Aorta (tissue), 5 donors: ENCODE measurements at places on chromosomes 1 and 21.

GRCh38 chr1:47225430-47226100, 6.5 kb downstream of the TAL1 start:
- DNase-seq, result no peak
- no peak overlapping the region for H3K27ac ChIP-seq
- no peaks in the 10 kb centered on the region for H3K27me3 ChIP-seq
- H3K4me1 ChIP-seq, result no peaks in the 10 kb centered on the region

DNA sequence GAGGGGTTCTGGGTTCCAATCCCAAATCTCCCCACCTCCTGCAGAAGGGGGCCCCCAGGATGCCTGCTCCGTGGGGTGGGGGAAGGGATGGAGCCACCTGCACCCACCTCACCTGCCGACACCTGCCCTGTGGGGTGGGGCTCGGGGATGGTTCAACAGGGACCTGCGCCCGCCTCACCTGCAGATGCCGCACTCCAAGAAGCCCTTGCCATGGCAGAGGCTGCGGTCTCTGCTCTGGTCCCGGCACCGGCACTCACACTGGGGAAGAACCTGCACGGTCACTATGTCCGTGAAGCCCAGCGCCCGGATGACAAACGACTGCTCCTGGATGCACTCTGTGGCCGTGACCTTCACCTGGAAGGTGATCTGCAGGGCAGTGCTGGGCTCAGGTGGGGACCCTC, 18.1 kb upstream of the PTTG1IP start:
- peak; percentile 42 for DNase-seq
- no peaks in the 10 kb centered on the region for H3K4me1 ChIP-seq
- no peak overlapping the region for H3K27ac ChIP-seq
- no peaks in the 10 kb centered on the region for H3K27me3 ChIP-seq

DNA sequence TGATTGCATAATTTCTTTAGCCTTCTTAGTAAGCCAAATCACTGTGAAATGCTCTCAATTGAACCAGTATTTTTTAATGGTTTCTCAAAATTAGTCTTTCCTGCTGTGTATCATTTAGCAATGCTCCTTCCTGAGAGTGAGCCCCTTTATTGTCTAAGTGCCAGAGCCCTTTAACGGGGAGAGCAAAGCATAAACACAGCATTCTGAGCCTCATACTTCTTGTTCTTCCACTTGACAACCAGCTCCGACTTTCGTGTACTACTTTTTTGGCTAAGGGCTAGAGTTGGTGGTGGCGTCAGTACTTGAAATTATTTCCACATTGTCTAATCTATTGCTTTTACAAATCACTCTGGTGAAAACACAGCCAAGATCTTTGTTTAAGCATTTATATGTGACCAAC, 299.0 kb downstream of the TPR start:
- no peak overlapping the region for H3K4me3 ChIP-seq
- H3K27me3 ChIP-seq, result no peaks in the 10 kb centered on the region
- H3K36me3 ChIP-seq, result peaks cover 2% of the 10 kb centered on the region

GRCh38 chr1:171741872-171742576, at the start of gene VAMP4:
Gene VAMP4 (minus strand): TSS chr1:171742065. CDS start chr1:171738414, 3,651 bp downstream.
- peak within 1 kb of the TSS; percentile 65 for H3K27ac ChIP-seq
- peak; percentile 93 for DNase-seq
- peak within 1 kb of the TSS; percentile 91 for H3K4me3 ChIP-seq
- H3K36me3 ChIP-seq, result no peaks in the 10 kb centered on the region
- no peaks in the 10 kb centered on the region for H3K27me3 ChIP-seq

DNA sequence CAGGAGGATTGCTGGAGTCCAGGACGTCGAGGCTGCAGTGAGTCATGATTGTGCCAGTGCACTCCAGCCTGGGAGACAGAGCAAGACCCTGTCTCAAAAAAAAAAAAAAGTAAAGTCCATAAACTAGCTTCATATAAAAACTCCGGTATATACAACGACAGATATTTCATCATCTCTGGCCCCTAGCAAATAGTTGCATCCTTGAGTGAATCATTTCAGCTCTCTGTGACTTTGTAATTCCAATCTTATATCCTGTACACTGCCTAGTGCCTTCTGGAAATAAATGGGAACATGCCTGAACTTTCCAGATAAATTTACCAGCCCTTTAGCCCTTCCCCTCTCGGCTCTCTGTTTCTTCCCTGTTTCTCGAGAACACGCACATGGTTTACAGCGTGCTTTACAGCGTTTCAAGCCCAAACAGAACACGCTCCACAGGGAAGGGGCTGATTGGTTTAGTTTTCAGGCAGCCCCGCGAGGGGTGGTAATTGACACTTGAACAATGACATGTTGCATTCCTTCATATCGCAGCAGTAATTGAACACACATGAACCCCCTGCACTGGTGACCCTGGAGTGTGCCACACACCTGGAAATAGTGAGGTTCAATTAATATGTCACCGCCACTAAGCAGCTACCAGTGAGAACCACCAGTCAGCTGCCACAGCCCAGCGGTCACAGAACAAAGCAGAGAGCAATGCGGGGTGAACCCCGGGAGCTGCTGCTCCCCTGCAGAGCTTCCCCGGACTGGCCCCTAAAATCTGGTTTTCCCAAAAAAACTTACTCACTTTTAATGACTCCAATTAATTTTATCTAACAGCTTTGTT, 35.7 kb upstream of the SIM2 start:
- no peaks in the 10 kb centered on the region for H3K27me3 ChIP-seq
- no peak overlapping the region for H3K27ac ChIP-seq
- H3K36me3 ChIP-seq, result no peaks in the 10 kb centered on the region
- no peak for DNase-seq

GRCh38 chr1:100494393-100495084, 43.4 kb upstream of the GPR88 start:
- H3K36me3 ChIP-seq, result peaks cover 4% of the 10 kb centered on the region
- no peak for DNase-seq
- no peaks in the 10 kb centered on the region for H3K4me1 ChIP-seq
- no peak overlapping the region for H3K27ac ChIP-seq
- no peaks in the 10 kb centered on the region for H3K27me3 ChIP-seq

DNA sequence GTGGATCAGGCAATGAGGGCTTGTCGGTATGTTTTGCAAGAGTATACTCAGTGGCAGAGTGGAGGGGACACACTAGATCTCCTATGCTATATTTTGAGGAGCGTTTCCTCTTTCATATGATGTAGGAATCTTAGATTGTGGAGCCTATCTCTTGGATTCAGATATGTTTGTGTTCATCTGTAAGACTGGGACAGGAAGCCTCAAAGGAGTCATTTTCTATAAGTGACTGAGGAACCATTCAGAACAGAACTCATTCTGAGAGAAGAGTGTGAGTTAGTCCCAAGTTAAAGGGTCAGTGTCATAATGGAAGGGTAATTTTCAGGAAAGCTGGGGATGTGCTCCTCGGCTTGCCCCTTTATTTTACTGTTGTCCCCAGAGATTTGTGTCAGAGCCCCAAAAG, 107.7 kb downstream of the PTGS2 start:
- no peaks in the 10 kb centered on the region for H3K4me1 ChIP-seq
- no peak for DNase-seq
- H3K4me3 ChIP-seq, result no peak overlapping the region

DNA sequence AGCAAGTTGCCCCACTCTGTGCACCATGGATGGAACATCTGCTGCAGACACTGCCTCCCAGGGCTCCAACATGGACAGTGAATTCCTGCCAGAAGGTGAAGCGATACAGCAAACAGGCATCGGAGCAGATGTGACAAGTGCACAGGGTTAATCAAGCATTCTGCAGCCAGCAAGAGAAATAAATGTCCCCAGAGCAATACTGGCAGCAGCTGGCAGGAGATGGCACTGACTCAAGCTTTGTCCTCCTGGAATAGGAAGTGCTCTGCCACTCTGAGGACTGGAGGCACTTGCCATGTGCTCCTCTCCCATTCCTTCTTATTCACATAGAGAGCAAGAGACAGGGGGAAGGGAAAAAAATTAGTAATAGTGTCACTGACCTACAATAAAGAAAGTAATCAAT, 402.7 kb upstream of the DAB1 start:
- no peak for DNase-seq
- H3K27me3 ChIP-seq, result no peaks in the 10 kb centered on the region
- H3K4me3 ChIP-seq, result no peak overlapping the region
- no peaks in the 10 kb centered on the region for H3K36me3 ChIP-seq
- no peaks in the 10 kb centered on the region for H3K4me1 ChIP-seq

DNA sequence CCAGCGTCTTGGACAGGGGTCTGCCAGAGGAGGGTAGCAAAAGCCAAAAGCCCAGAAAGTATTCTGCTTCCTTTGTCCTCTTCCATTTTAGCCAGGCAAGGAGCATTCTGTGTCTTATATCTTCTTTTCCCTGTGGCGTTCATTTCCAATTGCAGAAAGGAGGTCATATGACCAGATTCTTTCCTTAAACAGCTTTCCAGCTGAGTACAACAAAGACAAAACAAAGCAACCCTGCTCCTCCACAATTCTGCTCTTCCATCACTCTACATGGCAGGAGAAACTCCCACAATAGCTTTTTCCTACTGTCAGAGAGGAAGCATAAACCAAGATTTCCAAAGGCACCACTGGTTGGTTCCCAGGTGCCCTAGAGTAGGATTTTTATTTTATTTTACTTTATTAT, 19.7 kb downstream of the ENSA start:
- H3K27me3 ChIP-seq, result no peaks in the 10 kb centered on the region
- H3K4me3 ChIP-seq, result no peak overlapping the region
- peaks cover 2% of the 10 kb centered on the region for H3K4me1 ChIP-seq
- no peak overlapping the region for H3K27ac ChIP-seq
- DNase-seq, result no peak

DNA sequence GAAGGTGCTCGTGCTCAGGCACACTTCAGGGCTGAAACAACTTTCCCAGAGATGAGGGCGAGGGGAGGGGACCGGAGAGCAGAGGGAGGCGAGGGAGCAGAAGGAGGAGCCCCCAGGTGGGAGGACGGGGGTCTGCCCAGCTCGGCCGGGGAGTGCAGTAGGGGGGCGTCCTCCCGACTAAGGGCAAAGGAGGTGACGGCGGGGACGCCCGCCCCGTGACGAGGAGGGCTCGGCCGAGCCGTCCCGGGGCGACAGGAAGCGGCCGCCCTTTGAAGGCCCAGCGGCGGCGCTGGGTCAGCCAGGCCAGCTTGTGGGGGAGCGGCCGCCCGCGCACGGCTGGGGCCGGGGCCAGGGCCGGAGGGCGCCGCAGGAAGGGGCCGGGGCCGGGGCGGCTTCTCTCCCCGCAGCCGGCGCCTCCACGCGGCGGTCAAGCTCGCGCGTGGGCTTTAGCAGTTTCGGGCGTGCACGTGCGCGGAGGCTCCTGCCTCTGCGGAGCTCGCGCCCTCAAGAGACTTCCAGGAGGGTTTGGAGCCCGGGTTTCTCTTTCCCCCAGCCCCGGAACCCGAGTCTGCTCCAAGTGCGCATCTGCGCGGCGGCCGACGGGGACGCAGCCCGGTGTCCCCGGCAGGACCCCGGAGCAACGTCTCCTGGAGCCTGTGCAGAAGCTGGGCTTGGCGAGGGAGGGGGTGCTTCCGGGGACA, 100.8 kb upstream of the SLC45A1 start:
- no peaks in the 10 kb centered on the region for H3K27me3 ChIP-seq
- H3K27ac ChIP-seq, result peak overlapping the region; percentile 58
- no peaks in the 10 kb centered on the region for H3K36me3 ChIP-seq

GRCh38 chr1:204670152-204670927, 15.2 kb downstream of the LRRN2 start:
- no peak for DNase-seq
- H3K36me3 ChIP-seq, result no peaks in the 10 kb centered on the region
- H3K4me3 ChIP-seq, result no peak overlapping the region
- no peaks in the 10 kb centered on the region for H3K27me3 ChIP-seq
- no peaks in the 10 kb centered on the region for H3K4me1 ChIP-seq

DNA sequence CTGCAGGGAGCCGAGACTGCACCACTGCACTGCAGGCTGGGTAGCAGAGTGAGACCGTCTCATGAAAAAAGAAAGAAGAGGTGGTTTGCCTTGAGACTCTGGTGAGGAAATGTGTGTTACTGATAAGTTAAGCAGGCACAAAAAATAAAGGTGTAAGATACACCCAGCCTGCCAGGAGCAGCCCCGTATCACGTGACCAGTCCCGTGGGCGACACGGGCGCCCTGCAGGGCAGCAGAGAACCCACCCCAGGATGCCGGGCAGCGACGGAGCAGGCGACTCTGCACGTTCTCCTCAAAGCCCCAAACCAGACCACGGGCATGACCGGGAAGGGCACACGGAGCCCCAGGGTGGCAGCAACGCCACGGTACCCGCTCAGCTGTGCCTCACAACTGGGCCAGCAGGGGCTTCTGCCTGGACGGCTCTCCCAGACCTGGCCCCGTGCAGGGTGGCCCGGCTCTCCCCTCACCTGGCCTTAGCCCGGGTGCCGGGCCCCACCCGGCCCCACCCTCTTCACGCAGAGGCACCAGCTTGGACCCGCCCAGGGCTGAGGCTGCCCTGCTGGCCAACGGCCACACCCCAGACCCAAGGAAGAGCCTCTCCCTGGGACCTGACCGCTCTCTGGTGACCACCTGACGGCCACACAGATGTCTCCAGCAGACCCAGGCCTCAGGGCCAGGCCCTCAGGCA, 8.1 kb upstream of the TNFRSF4 start:
- no peaks in the 10 kb centered on the region for H3K4me1 ChIP-seq
- no peak overlapping the region for H3K4me3 ChIP-seq
- no peak overlapping the region for H3K27ac ChIP-seq

GRCh38 chr1:22373252-22373651, 78.4 kb upstream of the ZBTB40 start:
- no peaks in the 10 kb centered on the region for H3K4me1 ChIP-seq
- no peaks in the 10 kb centered on the region for H3K27me3 ChIP-seq
- no peak overlapping the region for H3K27ac ChIP-seq
